ENCODE measurements at places on chromosomes 16 and 17. TPM values are rescaled to one million over a fixed set of nuclear protein-coding genes. Genes with fewer than 3 reads are reported as not detected.

- no peak for DNase-seq
Observed at GRCh38 chr17:74957935-74958740, 14.4 kb downstream of the HID1 start.

DNA sequence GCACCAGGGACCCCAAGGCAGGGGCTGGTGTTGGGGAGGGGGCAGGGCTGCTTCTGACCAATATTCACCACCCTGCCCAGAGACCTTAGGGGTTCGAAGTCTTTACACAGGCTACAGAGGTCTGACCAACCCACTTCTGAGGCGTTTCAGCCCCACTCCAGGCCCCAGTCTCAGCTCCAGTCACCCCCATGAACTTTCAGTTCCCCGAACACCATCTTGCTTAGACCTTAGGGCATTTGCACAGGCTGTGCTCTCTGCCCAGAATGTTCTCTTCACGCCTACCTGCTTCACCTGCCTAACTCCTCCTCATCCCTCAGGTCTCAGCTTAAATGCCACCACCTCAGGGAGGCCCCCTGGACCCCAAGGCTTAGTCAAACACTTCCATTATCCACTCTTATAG, 25.8 kb upstream of the CPNE2 start:
- DNase-seq: no peak

DNA sequence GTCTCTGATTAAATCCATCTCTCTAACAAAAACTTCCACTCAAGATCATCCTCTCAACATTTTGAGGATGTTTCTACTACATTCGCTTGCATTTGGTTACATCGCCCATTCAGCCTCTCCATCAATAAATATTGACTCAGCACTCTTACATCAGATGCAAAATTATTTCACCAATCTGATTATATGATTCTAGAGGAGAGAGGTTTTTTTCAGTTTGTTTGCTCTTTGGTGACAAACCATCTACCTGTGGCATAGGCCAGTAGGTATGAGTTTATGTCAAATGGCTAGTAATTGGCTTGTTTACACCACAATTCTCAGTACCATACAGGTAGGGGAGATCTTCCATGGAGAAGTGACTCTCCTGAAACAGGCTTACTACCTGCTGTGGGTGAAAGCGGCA, 52.3 kb downstream of the TOX3 start:
- no peak for DNase-seq

DNA sequence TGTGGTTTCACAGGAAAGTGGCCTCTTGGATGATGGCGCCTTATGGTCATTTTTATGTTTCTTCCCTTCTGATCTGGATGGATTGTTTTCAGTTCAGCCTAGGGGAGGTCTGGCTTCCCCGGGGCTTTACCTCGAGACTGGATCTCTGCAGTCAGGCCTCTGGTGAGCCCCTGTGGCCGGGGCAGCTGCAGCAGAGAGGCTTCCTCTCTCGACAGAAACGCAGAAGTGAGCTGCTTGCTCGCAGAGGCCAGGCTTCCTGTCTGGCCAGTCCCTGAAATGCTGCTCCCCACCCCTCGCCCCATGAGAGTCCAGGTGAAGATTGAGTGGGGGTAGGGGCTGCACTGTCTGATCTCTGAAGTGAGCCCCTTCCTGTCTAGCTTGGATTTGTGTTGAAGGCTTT, 44.0 kb downstream of the PLCG2 start:
- no peak for DNase-seq

- DNase-seq: no peak
Observed at GRCh38 chr16:74053312-74053711, 243.3 kb upstream of the PSMD7 start.

GAST gene
- total RNA-seq: not detected

- DNase-seq: no peak
Observed at GRCh38 chr16:65111306-65111705, 10.6 kb downstream of the CDH11 start.

DPEP2 gene
- total RNA-seq: not detected

LPO gene
- total RNA-seq: 0.48 TPM

- DNase-seq: no peak
Observed at GRCh38 chr16:88793251-88793954, 8.4 kb upstream of the PIEZO1 start.

DNA sequence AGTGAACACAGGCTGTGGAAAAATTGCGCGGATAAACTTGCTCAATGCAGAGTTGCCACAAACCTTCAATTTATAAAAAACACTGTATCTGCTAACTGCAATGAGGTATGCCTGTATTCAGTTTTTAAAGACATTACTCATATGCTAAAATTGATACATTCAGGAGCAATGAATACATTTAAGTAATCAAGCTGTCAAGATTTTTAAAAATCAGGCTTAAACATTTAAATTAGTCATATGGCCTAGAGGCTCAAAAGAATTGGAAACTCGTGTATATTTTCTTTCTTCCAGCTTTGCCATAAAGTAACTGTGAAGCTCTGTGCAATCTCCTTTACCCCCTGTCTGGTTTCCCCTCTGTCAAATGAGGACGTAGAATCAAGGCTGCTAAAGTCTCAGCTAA, 4.1 kb downstream of the SYNRG start:
- DNase-seq: no peak

DNA sequence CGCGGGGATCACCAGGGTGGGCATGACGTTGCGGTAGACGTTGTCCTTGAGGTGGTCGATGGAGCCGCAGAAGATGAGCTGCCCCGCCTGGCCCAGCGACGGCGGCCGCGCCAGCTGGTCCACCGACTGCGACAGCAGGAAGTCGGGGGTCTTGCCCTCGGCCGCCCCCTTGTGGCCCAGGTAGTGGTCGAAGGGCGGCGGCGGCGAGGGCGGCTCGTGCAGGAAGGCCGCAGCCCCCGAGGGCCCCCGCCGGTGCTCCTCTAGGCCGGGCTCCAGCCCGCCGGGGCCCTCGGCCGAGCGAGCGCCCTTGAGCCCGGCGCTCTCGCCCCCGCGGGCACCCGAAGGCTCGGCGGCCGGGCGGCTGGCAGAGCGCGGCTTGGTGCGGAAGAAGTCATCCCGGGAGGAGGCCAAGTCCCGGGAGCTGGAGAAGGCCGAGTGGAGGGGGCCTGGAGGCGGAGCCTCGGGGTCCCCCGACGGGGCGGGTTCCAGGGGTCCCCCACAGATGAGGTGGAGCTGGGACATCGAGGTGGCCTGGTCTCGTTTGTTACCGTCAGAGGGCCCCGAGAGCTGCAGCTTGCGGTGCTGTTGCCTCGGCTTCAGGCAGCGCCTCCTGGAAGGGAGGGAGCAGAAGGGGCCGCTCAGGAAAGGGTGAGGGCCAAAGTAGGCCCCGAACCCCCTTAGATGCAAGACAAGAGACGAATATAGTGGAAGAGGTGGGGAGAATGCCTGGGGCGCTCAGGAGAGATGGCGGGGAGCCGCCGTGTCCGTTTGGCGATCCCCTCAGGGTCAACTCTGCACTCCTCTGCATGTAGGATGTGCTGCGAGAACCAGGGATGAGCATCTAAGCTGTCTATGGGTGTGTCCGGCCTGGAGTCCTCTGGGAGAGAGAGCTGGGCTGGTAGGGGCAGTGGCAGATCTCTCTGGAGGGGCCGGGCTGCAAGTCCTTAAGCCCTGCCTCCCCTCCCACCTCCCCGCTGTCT, 8.8 kb downstream of the FAM171A2 start:
- no peak for DNase-seq

GRCh38 chr17:8012996-8013640, 10.7 kb downstream of the GUCY2D start:
- no peak for DNase-seq

DNA sequence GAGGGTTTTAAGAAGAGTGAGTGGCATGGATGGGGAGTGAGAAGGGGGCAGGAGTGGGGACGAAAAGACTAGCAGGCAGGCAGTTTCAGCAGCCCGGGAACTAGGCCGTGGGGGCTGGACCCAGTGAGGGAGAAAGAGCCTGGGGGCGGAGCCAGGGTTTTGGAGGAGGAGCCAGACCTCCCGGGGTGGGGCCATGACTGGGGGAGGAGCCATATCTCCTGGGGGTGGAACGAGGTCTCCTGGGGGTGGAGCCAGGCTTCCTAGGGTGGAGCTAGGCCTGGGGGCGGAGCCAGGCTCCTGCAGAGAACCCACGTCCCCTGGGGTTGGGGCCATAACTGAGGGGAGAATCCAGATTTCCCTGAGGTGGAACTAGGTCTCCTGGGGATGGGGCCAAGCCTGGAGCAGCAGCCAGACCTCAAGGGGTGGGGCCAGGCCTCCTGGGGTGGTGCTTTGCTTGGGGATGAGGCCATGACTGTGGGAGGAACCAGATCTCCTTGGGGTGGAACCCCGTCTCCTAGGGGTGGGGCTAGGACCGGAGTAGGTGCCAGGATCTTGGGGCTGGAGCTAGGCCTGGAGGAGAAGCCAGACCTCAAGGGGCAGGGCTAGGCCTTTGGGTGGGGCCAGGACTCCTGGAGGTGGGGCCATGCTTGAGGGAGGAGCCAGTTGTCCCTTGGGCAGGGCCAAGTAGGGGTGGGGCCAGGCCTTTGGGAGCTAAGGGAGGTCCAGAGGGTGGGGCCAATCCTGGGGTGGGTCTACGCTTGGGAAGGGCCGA, 41.7 kb upstream of the JPH3 start:
- DNase-seq: no peak

BBS2 gene
- total RNA-seq: 34.2 TPM

PITPNC1 gene
- total RNA-seq: 13.0 TPM

DNA sequence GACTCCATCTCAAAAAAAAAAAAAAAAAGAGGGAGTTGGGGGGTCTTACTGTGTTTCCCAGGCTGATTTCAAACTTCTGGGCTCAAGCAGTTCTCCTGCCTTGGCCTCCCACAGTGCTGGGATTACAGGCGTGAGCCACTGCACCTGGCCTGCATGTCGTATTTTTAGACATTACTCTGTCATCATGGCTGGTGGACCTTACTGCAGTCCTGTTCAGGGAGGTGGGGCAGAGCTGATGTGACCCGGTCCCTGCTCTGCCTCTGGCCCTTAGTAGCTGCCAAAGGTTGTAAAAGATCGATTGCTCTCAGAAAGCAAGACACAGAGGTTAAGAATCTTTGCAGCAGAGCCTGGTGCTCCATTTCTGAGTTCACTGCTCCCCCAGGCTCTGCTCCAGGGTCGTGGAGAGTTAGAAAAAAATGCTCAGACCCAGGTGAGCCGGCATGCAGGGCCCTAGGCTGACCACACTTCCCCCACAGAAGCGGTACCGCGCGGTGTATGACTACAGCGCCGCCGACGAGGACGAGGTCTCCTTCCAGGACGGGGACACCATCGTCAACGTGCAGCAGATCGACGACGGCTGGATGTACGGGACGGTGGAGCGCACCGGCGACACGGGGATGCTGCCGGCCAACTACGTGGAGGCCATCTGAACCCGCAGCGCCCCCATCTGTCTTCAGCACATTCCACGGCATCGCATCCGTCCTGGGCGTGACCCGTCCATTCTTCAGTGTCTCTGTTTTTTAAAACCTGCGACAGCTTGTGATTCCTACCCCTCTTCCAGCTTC, 7.1 kb upstream of the LASP1NB start:
- DNase-seq: no peak

- no peak for DNase-seq
Observed at GRCh38 chr16:56835320-56835719, 29.7 kb upstream of the SLC12A3 start.

DNA sequence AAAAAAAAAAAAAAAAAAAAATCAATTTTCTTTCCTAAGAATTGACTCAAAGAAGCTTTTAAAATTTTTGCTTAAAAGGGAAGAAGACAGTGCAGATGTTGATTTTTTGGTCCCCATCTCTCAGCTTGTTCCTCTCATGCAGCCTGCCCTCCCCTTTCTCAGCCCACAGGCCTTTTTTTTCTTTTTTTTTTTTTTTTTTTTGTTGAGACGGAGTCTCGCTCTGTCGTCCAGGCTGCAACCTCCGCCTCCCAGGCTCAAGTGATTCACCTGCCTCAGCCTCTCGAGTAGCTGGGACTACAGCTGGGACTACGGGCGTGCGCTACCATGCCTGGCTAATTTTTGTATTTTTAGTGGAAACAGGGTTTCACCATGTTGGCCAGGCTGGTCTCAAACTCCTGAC, 17.7 kb downstream of the YPEL2 start:
- no peak for DNase-seq

GRCh38 chr17:58141505-58141904, 6.7 kb upstream of the OR4D1 start:
- DNase-seq: no peak

IFT20 gene
- total RNA-seq: 40.0 TPM

DNA sequence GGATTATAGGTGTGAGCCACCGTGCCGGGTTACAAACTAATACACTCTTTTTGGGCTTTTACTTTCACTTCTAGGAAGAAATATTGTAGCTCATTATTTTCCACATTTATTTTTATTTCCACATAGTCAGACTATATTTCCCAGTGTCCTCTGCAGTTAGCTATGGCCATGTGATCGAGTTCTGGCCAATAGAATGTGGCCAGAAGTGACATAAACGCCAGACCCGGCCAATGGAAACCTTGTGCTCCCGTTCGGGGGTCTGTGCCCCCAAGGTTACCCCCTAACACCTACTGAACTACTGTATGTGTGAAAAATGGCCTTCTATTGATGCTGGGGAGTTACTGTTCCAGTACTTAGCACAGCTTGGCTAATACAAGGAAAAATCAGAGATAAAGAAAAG, 13.2 kb upstream of the RPTOR start:
- no peak for DNase-seq

GRCh38 chr17:29250666-29251065, 4.0 kb downstream of the CRYBA1 start:
- DNase-seq: no peak

- no peak for DNase-seq
Observed at GRCh38 chr17:80453998-80454556, 22.3 kb downstream of the NPTX1 start.

GRCh38 chr16:19835968-19836421, 48.7 kb downstream of the GPRC5B start:
- no peak for DNase-seq

CD300E gene
- not detected for total RNA-seq
